ENCODE measurements at places on chromosomes 6 and 20.

- DNase-seq = no peak
Measured at GRCh38 chr6:125807293-125807692, 16.5 kb downstream of the NCOA7 start.

DNA sequence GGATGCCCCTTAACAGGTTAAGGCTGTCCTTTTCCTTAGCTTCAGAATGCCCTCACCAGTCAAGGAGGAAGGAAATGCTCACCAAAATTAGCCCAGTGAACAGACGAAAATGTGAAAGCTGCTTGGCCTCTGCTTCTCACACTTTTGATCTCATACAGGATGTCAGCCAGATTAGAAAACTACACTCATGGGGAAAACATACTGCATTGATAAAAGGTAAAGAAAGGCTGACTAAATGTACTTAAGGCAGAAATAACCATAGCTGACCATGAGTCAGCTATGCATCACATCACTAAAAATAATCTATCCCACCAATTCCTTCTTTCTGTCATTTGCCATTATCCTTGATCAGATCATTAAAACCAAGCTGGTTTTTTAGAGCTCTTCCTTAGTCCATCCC lies 198.4 kb upstream of the TENT5A start:
- no peak for DNase-seq

DNA sequence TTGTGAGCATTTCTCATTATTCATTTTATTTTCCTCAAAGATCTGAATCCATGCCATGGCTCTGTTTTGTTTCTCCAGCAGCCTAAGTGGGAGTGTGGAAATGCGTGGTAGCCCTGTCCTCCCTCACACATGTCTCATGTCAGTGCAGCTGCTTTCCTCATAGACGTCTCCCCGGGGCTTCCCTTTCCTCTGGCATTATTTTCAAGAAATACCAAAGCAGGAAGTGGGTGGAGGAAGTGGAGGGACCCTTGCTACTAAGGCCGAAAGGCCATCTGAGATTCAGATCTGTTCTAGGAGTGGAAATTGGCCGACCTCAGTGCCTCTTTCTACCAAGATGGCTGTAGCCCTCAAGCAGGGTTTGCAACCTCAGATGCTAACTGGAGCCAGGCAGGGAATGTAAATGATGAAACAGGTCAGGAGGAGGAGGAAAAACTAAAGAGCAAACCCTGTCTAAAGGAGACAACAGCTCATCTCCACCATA lies 420.9 kb upstream of the PLCB4 start:
- DNase-seq = no peak

DNA sequence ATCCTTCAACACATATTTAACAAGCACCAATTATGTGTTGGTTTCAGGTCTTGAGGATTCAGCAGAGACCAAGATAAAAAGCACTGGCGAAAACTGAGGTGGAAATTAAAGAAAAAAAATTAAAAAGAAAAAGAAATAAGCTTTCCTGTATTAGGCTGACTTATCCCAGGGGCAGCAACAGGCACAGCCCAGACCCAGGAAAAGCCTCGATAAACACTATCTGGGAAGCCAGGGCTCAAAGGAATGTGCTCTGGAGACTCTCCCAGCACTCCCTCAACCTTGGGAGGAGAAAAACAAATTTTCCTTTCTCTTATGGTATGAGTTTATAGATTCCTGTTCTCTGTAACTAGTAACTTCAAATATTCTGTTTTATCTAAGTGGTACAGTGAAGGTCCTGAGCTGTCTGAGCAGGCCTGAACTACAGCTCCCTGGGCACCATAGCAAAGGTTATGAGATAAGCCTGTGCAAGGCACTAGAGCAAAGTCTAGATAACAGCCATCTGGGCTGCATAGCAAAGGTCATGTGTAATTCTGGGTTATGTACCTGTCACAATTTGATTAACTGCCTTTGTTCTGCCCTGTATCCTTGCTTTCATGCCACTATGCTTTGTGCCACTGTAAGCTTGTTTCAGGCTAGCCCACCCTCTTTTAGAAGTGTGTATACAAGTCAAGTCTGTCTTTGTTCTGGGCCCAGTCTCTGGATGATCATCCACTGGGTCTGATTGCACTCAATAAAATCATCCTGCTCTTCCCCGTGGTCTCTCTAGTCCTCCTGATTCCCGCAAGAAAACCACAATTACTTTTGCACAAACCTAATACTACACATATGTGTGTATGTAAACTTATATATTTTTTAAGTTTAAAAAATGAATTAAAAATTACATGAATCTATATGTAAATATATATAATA lies 54.0 kb downstream of the IL22RA2 start:
- DNase-seq = no peak

DNA sequence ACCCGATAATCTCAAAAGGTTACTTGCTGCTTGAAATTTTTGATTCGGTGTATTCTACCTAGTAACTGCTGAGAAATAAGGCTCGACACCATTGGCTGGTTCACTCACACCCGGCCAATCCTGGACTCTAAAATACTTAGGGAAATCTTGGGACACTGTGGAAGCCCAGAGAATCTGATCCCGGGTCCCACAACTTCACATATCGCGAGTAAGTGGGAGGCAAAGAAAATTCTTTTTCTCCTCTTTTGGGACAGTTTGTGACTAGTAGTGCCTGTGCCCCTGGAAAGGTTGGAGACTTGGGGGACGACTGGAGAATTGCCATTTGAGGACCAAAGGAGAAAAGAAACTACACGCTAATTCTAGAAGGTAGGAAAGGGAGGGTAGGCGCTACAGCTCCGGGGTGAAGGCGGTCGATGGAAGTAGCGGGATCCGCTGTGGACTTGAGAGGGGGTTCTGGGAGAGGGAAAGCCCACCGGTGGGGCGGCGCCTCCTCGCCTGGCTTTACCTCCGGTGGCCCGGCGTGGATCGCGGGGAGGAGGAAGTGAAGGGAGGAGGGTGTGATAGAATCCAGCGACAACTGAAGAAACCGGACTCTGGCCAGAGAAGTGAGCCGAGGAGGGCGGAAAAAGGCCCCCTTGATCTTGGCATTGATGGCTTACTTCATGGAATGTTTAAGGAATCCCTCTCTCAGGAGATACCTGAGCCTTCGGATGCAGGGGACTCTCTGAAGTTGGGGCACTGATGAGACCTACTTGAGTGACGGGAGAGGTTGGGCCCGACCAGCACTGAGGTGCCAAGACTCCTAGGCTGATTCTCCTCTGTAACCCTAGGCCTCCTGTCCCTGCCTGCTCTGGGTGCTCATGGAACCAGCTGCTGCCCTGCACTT lies 18.8 kb upstream of the BTN3A3 start:
- DNase-seq = peak; percentile 48

DNA sequence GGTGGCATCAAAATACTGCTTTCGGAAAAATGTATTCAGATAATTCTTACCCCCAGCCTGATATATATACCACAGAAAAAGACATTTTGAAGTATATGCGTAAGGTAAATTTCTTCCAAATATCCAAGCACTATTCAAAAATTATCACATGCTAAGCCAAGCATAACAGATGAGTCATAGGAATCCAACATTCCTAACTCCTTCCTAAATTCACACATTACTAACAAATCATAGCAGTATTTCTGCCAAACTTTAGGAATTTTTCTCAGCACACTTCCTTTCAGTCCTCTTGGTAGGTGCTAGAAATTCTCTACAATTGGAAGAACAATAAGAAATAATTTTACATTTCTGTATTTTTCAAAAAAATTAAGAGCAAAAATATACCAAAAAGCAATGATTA lies 417.5 kb downstream of the EYS start:
- DNase-seq = no peak

DNA sequence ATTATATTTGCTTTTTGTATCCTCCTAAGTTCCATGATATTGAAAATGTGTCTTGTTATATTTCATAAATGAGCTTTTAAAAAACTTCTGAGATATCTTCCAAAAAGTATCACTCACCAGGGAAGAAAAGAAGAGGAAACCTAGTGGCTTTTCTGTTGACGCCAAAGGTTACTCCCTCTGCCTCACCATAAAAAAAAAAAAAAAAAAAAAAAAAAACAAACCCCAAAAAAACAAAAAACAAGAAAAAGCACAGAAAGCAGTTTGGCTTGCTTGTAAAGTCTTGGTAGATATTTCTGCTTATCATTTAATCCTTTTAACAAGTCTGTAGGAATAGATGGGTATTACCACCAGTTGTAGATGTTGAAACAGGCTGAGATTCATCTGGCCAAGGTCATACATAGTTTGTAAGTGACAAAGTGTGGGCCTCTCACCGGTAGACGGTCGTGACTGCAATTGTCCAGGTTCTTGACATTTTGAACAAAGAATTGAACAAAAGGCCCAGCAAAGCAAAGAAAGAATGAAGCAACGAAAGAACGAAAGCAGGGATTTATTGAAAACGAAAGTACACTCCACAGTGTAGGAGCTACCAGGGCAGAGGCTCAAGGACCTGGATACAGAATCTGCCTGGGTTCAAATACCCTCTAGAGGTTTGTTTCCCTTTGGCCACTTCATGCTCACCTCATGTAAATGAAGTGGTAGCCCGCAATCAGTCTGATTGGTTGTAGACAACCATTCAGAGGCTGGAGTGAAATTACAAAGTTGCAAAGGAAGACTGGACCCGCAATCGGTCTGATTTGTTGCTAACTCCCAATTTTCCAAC lies 11.6 kb upstream of the ELOVL5 start:
- DNase-seq = no peak

- no peak for DNase-seq
Measured at GRCh38 chr6:34275128-34275804, 26.5 kb upstream of the SMIM29 start.

- DNase-seq = no peak
Measured at GRCh38 chr6:128246472-128247260, 273.7 kb downstream of the PTPRK start.

DNA sequence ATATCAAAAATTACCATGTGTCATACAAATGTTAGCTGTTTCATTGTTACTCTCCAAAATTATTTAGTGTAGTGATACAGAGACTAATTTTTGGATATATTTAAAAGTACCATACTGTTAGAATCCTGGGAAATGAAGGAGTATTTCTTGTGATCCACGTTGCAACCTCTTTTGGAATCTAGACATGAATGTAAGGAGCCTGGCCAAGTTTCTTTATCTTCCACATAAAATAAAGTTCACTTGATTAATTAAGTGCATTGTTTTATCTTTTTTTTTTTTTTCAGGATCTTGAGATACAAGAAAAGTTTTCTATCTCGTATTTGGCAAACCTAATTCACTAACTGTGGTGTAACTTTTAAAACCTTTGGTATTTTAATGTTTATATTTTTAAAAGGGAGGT lies 270.7 kb downstream of the SOX4 start:
- DNase-seq = no peak

GRCh38 chr6:29496961-29497360 lies 9.2 kb upstream of the MAS1L start:
- no peak for DNase-seq

DNA sequence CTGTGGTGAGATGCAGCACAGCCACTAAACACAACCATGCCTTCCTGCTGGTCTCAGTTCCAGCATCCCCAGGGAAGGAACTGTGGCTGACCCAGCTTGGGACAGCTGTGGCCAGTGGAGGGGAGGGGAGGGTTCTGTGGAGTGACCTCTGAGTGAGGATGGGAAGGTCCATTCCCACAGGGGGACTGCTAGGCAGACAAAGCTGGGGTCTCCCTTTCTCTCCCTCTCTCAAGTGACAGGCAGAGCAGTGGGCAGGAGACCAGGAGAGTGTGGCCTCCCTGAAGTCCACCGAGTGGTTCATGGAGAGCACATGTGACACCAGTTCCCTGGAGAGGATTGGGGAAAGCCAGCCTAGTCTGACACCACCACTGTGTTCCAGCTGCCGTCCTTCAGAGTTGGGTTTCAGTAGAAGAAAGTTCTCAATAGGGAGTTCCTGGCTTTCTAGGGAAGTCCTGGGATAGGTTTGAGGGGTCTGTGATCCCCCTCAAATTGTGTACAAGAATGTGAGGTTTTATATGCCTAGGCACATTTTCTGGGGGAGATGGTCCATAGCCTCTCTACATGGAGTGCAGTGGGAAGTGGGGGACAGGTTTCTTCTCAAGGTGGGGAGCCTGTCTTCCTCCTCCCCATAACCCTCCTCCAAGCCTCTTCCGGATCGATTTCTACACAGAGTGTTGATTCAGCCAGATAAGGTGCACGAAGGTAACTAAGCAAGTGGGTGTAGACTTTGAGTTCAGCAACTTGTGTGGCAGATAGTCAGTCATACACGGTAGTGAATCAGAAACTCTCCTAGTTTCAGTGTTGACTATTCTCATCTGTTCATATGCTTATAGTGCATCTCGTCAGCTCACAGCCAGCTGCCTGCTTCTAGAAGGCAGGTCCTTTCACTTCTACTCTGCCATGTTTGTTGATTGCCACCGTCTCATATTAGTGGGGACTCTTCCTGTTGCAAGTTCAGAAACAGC lies 18.9 kb downstream of the MANBAL start:
- no peak for DNase-seq

DNA sequence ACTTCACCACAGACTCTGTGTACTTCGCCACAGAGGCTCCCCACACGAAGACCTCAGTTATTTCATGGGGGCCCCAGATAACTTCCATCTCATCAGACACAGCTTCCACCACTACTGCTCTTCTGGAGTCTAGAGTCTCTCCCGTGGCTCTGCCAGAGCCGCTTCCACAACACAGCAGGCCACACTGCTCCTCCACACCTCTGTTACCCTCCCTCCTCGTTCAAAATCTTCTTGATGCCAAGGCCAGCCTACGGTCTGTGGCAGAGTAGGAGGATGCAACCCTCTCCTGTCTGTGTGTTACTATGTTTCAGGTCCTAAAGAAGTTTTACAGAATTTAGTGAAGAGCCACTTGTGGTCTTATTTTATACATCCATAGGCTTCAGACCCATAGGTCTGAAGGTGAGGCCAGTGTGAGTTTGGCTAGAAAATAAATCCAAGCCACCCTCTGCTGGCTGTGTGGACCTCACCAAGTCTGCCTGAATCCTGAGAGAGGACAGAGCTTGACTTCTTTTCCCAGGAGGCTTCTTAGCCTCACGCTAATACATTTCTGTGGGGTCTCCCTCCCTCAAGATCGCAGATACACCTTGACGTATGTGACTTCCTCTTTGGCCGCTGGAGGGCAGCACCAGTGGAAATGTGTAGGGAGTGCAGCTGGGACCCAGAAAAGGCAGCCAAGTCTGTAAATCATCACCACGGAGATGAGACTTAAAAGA lies 197.7 kb downstream of the FAXC start:
- peak; percentile 36 for DNase-seq

DNA sequence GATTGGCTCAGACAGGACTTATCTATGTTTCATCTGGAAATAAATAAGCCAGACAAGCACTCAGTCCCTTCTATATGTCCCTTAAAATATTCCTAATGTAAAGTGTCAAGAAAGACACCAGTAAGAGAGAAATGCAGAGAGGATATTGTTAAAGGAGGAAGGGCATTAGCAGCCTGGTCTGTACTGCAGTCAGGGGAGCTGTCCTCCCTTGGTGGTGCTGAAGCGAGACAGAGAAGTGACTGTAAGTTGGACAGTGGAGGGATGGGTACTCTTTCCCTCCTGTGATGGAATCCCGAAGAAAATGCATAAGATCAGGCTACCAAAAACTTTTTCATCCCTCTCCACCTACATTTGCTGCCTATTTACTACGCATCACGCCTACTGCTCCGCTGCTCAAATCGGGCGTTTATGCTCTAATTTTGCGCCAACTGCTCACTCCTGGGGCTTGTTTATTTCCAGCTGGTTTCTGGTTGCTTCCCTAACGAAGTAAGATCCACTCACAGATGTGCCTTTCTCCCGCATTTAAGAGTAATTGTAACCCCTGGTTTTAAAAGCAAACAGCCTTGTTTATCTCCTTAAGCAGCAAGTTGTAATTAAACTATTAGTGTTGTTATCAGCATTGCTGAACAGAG lies 35.2 kb downstream of the PHACTR1 start:
- peak; percentile 70 for DNase-seq

Measured in progenitor cell of endocrine pancreas (in vitro differentiated cells).